ENCODE measurements at places on chromosomes 12 and 14.
A peak's percentile ranks its signal among the peaks of the same experiment; 100 is the strongest.

DNA sequence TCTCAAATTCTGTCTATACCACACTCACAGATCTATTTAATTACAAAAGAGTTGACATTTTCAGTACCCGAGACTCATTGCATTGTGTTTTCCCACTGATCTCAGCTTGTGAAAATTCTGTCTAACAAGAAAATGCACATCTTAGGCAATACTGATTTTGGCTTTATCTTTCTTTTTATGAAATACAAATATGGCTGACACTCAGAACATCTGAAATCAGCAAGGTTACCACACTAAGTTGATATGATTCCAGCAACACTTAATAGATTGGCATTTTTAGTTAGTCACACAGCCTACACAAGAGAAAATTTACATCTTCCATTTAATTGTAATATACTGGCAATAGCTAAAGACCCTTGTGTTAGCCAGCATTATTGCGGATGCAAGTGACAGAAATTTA lies 40.3 kb downstream of the PEX5 start:
- no peak for DNase-seq

GRCh38 chr12:57215668-57216013 lies 953 bp upstream of the NXPH4 start:
- peak; percentile 47 for DNase-seq

GRCh38 chr12:111239235-111239634 lies 129.7 kb downstream of the PHETA1 start:
- DNase-seq = no peak

DNA sequence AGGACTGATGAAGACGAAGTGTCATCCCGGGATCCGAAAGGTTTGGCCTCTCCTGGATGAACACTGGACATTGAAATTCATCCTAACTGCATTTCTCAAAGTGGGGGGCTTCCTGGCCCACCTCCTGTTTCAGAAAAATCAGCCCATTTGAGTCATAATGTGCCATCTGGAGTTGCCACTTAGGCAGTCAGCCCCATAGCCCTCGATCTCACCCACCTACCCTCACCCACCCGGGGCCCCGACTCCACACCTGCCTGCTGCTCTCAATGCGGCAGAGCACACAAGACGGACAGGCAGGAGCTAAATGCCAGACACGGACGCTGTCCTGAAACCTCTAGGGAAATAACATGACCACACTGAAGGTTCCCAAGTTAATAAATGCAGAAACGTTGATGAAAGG lies 12.6 kb downstream of the DLK1 start:
- DNase-seq = no peak

GRCh38 chr14:103697206-103697602 lies 18.0 kb downstream of the XRCC3 start:
- DNase-seq = no peak

DNA sequence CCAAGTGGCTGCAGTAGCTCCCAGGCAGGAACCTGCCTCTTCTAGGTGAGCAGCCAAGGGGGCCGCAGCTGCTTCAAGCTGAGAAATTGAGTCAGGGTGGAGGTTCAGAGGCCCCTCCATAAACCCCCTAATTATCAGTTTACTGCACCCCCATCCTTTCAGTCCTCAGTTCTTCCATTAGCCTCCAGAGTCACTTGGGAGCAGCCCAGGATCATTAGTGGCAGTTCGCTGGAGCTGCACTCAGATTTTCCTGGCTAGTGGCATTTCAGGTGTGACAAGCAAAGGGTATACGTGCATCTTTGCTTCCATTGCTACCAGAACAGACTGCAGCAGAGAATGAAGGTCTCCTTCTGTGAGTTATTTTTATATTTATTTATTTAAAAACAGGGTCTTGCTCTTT lies 358.7 kb downstream of the FUT8 start:
- no peak for DNase-seq

DNA sequence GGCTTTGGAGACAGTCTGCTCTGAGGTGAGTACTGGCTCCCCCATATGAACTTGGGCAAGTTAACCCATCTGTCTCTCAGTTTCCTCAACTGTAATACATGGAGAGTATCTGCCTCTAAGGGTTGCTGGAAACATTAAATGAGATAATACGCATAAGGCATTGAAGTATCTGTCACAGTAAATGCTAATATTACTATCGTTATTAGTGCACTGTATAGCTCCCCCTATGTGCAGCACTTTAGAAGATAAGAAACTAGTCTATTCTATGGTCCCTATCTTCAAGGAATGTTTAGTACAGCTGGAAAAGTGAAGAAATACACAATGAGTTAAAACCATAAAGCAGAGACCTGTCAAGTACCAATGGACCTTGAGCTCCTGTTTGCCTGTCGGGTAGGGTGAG lies 51.7 kb upstream of the CFL2 start:
- DNase-seq = no peak

Measured in right kidney (tissue), 9 donors.